ENCODE measurements at places on chromosomes 4 and X.

- DNase-seq = no peak
These were observed 43.4 kb upstream of the KLF3 start for GRCh38 chr4:38620527-38621027.

- no peak for DNase-seq
These were observed 29.8 kb downstream of the YY2 start for GRCh38 chrX:21885568-21885967.

- DNase-seq = no peak
These were observed 55.3 kb upstream of the SLC25A43 start for GRCh38 chrX:119343856-119344255.

GRCh38 chr4:119212234-119212963 is at the start of gene USP53:
TSS of gene USP53 (plus strand) at chr4:119212713. CDS start at chr4:119239760, 27,047 bp downstream.
- DNase-seq = peak; percentile 99

GRCh38 chr4:184590196-184590595 is 59.1 kb downstream of the CASP3 start:
- no peak for DNase-seq

DNA sequence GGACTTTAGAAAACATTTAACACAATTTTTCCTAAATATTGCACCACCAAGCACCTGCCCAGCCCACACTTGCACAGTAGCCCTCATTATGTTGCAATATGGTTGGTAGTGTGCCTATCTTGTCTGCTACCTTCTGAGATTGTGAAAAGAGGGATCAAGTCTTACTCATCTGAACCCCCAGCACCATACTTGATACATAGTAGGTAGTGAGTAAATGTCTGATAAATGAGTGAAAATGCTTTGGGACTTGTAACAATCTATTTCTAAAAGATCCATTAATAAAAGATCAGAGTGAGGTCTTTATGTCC is 118.4 kb upstream of the MED14 start:
- DNase-seq = no peak

- DNase-seq = no peak
These were observed 2.3 kb upstream of the ZCCHC4 start for GRCh38 chr4:25310066-25310802.

GRCh38 chrX:118654331-118654730 is 73.1 kb upstream of the IL13RA1 start:
- no peak for DNase-seq
